ENCODE measurements at places on chromosomes 5 and 9.

- peak; percentile 75 for DNase-seq
These were observed 17.9 kb upstream of the EGFL7 start for GRCh38 chr9:136644593-136645351.

DNA sequence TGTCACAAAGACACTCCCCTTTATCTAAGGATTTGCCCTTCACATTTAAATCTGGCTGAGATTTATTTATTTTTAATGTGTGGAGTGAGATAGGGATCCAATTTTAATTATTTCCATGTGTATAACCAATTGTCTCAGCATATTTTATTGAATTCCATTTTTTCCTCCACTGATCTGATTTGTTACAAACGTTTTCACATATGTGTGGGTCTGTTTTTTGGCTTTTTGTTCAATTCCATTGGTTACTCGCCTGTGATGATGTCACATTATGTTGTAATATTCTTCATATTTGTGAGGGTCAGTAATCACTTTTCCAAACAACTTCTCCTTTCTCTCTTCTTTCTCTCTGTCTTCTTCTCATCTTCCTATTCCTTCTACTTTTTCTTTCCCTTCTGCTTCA, 278.3 kb upstream of the RFX3 start:
- no peak for DNase-seq

- DNase-seq: no peak
These were observed 24.6 kb downstream of the TLE1 start for GRCh38 chr9:81664638-81665222.

- no peak for DNase-seq
These were observed 158.1 kb downstream of the CETN3 start for GRCh38 chr5:90251447-90251846.

DNA sequence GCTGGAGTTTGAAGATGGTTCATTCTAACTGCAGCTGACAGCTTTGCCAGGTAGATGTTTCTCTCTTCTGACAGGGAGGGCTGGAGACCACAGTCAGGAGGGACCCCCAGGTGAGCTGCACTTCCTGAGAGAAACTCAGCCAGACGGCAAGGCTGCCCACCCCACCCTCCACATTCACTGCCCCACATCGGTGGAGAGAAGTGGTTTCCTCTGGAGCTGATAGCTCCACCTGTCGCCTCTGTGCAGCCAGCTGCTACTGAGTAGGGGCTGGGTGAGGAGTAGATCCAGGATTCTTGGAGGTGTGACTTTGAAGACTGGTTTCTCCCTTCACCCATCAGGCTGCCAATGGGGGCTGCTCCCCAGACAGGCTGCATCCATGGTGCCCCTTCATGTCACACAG, 175.0 kb downstream of the CARTPT start:
- DNase-seq: no peak

- no peak for DNase-seq
These were observed 242.1 kb downstream of the ZNF608 start for GRCh38 chr5:124504081-124504916.

DNA sequence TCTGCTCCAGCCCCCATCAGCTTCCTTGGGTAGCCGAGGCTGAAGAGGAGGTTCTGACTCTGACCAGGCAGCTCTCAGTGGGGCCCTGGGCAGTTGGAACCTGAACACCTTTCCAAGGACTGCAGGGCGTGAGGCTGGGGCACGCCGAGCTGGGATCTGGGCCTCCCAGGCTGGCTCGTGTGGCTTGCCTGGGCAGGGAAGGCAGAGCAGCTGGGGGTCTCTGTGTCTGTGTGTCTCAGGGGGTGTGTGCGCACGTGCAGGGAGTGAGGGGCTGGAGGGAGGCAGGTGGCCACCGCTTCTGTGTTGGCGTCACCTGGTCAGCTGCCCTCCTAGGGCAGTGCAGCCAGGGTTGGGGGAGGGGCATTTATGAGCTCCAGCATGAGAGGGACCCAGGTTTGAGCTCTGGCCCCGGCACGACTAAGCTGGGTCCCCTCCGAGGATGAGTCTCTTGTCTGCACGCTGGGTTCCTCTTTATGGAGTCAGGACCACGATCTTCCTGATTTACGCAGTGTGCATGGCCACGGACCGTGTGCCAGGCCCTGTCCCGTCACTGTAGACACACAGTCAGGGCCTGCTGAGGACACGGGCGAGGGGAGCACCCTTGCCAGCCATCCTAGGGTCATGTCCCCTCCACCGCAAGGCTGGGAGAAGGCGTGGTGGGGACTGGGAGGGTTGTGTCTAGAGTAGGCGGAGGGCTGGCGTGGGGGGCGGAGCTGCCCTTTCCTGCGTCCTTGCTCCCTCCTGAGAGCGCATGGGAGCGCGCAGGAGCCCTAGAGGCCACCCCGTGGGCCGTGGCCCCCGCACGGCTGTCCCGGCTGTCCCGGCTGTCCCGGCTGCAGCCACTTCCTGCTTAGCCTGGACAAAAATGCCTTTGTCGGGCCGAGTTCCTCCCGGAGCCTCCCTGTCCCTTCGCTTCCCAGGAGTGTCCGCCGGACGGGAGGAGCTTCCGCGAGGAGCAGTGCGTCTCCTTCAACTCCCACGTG, 4.6 kb downstream of the ADAMTSL2 start:
- no peak for DNase-seq

GRCh38 chr9:110105107-110105506, 102.9 kb downstream of the C9orf152 start:
- no peak for DNase-seq

DNA sequence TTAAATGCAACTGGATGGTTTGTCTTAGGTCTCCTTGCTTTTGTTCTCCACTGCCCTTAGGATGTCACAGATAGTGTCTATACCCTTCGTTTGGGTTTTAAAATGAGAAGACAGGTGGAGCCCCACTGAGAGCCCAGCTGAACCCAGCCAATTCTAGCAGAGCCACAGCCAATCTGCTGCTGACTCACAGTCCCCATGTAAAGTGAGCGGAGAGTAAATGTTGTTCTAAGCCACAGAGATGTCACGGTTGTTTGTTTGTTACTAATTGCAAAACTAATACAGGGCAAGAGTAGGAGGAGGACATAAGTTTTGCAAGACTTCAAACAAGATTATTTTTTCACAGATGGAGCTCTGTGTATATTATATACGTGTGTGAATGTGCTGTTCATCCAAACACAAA, 50.5 kb upstream of the AGXT2 start:
- DNase-seq: no peak

DNA sequence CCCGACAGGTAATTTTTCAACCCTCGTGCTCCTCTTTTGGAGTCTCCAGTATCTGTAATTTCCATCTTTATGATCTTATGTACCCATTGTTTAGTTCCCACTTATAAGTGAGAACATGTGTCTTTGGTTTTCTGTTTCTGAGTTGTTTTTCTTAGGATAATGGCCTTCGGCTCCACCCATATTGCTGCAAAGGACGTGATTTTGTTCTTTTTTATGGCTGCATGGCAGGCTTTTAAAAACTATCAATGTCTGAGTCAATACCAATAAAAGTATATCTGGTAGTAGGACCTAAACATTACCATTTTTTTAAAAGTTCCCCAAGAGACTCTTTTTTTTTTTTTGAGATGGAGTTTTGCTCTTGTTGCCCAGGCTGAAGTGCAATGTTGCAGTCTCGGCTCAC, 3.9 kb upstream of the SLC26A2 start:
- no peak for DNase-seq

GRCh38 chr5:39151745-39152144, 67.6 kb downstream of the FYB1 start:
- DNase-seq: no peak

DNA sequence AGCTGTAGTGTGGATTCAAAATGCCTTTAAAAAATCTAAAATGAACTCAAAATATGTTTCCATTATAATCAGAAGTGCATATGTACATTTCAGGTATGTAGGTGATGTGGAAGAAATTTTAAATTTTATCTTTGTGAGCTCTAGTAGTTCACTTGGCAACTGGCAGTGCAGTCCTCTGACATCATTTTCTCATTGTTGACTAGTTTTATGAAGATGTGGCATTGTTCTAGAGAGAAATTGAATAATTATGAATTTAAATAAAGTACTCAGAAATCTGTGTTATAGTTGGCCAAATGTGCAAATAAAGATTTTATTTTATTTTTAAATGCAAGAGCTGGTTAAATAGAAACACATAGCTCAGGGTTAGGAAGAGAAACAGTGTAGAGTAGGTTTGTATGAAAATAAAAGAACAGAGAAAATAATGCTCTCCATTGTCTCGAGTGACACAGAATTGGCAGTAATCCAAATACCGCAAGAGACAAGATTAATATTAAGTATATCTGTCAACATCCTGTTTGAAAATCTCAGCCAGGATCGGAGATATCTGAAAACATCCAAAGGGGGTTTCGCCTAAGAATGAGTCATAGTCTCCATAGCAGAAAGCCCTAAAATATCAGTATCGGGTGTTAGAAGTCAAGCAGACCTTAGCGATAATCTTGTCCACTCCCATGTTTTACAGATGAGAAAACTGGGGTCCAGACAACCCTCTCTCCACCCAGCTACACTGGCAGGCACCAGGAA, 189.4 kb downstream of the CCDC192 start:
- peak; percentile 43 for DNase-seq

- DNase-seq: no peak
These were observed 8.1 kb upstream of the RNU6ATAC start for GRCh38 chr9:134172198-134173126.

- DNase-seq: no peak
These were observed 796.5 kb upstream of the ARRDC3 start for GRCh38 chr5:92179651-92180050.

GRCh38 chr5:11037941-11038340, 276.9 kb upstream of the DAP start:
- DNase-seq: no peak

Measured in CD4-positive, alpha-beta T cell treated with Interleukin-10 for 1 hour (primary cell).